ENCODE measurements at places on chromosomes 6 and 20.

DNA sequence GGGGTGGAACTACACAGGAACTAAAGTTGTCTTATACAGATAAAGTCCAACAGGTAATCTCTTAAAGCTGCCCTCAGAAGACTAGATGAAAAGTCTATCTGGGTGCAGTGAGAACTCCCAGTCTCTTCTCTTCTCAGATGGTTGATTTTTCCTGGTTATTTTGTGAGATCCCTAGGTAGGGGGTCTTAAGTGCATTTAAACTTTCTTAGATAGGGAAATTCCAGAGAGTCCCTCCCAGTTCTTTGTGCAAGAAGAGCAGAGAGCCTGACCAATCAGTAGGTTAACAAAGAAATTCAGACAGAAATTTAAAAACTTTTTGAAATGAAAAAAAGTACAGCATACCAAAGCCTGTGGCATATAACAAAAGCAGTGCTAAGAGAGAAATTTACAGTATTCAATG is 2.0 kb upstream of the GABRR2 start:
- DNase-seq = no peak

DNA sequence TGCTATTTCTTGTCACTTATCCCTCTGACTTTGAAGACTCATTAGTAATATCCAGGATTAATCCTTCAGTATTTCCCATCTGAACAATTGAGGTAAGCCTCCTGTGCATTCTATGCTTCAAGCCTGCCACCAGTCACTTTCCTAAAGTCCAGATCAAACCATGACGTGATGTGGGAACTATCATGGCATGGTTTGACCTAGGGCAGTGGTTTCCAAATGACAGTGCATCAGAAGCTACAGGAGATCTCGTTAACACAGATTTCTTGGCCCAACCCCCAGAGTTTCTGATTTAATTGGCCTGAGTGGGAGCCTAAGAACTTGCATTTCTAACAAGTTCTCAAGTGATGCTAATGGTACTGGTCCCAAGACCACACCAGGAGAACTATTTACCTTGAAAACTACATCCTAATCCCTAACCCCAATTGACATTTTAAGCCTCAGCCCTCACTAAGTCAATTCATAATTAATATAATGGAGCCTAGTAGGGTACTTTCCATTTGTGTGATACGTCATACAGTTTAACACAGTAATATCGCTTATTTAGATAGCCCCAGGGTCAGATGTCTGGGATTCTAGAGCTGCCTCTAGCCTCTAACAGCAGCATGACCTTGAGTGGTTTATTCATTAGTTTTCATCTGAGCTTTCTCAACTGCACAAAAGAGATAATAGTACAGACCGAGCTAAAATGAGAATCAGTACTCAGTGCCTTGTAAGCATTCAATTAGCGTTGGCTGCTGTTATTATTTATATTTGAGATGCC is 907.6 kb downstream of the TFAP2A start:
- no peak for DNase-seq

GRCh38 chr6:9252799-9253198 is 817.5 kb upstream of the SLC35B3 start:
- no peak for DNase-seq

- DNase-seq = no peak
Measured at GRCh38 chr6:158665332-158665731, 15.5 kb downstream of the SYTL3 start.

DNA sequence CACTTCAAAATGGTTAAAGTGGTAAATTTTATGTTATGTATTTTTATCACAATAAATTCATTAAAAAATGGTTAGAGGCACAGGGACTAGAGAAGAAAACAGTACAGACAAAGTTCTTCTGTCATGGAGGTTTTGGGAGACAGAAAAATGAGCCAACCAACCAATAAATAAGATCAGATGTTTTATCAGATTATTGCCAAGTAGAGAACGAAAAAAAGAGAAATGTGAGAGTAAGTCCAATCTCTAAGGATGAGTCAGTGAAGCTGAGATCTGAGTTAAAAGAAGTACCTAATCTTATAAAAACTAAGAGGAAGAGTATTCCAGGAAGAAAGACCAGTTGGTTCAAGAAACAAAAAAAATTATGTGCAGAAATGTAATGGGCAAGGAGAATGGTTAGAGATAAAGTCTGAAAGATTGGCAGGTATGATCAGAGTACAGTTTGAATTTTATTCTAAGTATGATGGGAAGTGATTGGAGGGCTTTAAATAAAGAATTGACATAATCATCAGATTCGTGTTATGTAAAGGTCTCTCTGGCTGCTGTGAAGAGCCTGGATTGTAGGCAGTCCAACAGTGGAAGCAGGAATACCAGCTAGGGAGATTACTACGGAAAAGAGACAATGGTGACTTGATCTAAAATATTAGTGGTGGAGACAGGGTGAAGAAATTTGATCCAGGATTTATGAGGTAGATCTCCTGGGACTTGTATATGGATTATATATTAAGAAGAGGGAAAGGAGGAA is 79.6 kb downstream of the RCAN2 start:
- no peak for DNase-seq

All from amniotic stem cell (primary cell).